ENCODE measurements at places on chromosomes 13 and 19.

- no peak for DNase-seq
Measured at GRCh38 chr13:82330499-82330898, 1551.8 kb downstream of the SLITRK1 start.

GRCh38 chr13:63201493-63201892 is 1785.8 kb upstream of the PCDH20 start:
- DNase-seq = no peak

DNA sequence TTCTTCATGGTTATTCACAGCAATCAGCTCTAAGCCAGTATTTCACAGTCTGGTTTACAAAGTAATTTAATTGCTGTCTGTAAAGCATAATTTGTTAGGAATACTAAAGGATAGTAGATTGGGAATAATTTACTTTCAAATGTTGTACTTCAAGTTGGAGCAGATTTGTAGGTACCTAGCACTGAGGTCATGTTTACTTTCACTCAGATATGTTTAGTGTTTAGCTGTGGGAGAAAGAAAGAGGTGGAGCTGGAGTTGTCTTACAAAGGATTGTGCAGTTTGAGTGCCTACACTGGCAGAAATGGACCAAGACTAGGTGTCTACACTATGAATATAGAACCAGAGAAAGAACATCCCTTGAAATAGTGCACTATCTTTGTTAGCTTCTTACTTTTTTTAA is 464.6 kb downstream of the PCDH9 start:
- no peak for DNase-seq

DNA sequence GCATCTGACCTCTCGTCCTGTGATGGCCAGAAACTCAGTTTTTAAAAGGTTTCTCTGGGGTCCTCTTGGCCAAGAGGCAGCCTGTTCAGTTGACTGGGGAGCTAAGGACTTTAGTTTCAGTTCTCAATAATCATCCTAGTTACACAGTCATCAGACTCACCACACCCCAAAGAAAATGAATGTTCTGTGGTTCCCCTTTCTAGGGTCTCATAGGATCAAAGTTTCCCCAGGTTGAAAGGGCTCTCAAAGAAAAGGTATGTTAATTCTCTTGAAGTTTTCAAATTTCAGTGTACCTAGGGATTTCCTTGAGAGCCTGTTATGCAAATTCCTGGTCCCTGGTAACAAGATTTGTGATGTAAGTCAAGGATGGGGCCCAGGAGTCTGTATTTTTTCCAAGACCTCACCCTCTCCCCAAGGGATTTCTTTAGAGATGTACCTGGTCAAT is 94.9 kb downstream of the FAM216B start:
- no peak for DNase-seq

DNA sequence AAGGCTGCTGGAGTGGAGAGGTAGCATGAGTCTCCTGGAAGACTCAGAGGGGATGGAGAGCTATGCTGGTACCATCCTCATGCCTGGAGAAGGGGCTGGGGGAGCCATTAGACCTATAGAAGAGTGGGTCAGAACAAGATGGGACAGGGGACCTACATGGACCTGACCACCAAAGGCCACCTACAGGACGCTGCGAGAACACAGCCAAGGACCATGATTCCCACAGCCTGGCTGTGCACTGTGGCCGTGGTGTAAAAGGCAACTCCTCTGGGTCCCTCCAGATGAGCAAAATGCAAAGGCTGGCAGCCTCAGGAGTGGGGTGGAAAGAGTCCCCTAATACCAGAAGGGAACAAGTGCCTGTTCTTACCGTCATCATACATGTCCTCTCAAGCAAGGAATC is 216.2 kb downstream of the SLC7A1 start:
- DNase-seq = no peak

DNA sequence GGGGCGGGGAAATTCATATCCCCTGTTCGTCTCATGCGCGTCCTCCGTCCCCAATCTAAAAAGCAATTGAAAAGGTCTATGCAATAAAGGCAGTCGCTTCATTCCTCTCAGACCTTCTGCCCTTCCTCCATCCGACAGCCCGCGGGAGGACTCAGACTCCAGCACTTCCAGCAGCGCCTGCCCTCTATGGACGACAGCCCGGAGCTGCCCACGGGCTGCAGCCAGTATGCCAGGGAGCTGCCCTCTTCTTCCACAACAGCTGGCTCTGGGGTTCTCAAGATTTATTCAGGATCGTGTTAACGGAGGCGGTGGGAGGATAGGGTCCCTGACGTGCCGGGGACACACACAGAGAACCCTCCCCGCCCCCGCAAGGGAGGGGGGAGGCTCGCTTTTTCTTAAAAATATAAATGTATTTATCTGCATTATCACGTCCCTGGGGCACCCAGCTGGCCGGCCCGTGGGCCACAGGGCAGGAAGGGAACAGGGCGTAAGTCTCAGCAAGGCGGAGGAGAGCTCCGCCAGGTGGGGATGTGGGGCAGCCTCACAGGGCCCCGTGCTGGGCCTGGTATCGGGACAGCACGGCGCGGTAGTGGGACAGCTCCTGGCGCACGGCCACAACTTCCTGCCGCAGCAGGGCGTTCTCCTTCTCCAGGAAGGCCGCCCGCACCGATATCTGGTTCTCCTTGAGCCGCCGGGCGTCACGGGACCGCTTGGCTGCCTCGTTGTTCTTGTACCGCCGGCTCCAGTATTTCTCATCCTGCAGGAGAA is 6.7 kb downstream of the DBP start:
- DNase-seq = peak; percentile 35

DNA sequence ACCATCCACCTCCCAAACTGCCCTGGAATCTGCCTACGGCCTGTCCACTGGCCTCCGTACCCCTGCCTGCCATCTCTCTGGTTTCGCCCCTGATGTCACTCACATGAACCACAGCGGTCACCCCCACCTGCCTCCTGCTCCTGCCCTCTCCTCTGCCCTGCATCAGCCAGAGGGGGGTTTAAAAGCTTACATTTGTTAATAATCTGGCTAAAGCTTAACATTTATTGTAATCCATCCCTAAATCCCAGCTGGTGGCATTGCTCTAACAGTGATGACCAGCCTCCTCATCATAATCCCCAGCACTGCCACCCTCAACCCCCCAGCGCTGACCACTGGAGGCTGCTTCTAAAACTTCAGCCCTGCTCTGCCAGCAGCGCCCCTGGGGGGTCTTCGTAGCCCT is 38.9 kb downstream of the DNM2 start:
- DNase-seq = no peak

DNA sequence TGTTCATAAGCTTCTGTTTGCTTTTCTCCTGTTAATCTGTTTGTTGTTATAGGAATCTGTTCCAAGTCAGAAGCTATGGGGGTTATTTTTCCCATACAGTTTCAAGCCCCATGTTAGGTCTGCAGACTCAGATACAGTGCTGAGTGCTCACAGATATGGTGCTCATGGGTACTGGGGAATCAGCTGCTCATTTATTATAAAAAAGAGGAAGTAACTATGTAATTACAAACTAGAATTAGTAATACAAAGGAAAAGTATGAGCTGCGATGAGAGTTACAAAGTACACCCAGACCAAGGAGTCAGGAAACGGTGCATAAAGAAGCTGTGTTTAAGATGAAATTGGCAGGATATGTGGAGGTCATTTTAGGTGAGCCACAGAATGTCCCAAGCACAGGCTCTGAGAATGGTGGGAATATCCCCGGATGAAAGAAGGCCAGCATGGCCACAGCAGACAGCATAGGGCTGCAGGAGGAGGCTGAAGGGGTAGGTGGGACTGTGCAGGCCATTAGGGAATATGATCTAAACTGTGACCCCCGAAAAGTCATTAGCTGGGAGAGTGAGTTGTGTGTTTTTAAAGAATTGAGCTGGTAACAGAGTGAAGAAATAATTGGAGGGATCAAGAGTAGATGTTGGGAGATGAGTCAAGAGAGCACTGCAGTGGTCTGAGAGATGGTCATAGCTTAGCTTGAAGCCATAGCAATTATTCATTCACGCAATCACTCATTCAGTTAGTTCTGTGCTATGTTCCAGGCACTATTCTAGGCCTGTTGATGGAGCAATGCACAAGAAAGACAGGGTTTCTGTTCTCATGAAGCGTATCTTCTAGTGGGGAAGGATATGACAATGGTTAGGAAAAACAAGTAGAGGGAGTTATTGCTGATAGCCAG is 177.4 kb upstream of the UBL3 start:
- no peak for DNase-seq

GRCh38 chr19:3343619-3344502 is 22.5 kb upstream of the NFIC start:
- peak; percentile 39 for DNase-seq

DNA sequence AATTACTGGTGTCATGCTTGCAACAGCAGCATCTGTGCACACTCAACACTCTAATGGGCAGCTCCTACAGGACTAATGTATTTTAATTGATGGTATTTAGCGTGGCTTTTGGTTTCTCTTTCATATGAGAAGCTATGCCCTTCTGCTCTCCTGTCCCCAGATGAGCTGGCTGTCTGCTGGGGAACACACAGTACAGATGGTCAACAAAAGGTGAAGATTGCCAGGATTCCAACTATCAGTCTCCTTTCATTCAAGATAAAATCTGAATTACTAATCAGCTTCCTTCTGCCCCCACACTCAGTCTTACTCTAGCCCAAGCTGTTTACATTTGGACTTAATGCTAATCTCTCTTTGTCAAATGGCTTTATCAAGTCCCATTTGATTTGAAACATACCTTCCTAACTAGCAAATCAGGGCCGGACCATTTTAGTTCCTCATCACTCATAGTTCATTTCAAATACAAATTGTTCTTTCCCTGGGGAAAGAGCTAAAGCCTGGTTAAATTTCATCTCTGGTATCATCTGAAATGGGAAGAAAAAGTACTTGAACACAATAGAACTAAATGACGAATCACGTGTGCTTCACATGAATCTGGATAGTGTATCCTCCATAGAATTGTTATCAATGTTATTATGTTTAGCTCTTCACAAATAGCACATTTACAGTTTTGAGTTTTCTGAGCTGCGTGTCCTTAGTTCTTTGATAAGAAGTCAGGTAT is 988.0 kb downstream of the PCDH17 start:
- no peak for DNase-seq

GRCh38 chr13:51759240-51759639 is 44.7 kb downstream of the DHRS12 start:
- no peak for DNase-seq

- DNase-seq = no peak
Measured at GRCh38 chr13:80054806-80055205, 286.1 kb downstream of the SPRY2 start.

DNA sequence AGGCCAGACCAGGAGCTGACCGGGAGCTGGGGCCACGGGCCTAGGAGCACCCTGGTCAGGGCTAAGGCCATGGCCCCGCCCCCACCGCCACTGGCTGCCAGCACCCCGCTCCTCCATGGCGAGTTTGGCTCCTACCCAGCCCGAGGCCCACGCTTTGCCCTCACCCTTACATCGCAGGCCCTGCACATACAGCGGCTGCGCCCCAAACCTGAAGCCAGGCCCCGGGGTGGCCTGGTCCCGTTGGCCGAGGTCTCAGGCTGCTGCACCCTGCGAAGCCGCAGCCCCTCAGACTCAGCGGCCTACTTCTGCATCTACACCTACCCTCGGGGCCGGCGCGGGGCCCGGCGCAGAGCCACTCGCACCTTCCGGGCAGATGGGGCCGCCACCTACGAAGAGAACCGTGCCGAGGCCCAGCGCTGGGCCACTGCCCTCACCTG is 6.6 kb downstream of the SPHK2 start:
- DNase-seq = no peak

GRCh38 chr19:52492994-52493470 is 34.4 kb upstream of the ZNF808 start:
- DNase-seq = no peak

- DNase-seq = no peak
Measured at GRCh38 chr19:50702158-50702870, 17.3 kb downstream of the SHANK1 start.

DNA sequence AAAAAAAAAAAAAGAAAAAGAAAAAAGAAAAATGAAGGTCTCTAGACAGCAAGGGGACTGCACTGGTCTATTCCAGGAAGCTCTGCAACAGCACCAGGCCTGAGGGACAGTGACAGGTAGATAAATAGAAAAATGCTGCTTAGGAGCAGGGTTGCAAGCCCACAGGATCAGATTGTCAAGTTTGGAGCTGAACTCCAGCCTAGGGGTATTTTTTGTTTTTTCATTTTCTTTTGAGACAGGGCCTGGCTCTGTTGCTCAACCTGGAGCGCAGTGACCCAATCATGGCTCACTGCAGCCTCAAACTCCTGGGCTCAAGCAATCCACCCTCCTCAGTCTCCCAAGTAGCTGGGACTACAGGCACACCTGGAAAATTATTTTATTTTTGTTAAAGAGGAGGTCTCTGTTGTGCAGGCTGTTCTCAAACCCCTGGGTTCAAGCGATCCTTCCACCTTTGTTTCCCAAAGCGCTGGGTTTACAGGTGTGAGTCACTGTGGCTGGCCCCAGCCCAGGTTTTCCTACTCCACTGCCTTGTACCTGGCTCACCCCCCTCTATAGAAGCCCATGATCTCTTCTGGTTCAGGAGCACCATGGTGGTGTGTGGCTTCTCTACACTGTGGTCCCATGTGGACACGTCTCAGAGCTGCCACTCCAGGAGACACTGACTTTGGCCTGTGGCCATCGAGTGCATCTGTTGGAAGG is 23.9 kb downstream of the POP4 start:
- DNase-seq = no peak

DNA sequence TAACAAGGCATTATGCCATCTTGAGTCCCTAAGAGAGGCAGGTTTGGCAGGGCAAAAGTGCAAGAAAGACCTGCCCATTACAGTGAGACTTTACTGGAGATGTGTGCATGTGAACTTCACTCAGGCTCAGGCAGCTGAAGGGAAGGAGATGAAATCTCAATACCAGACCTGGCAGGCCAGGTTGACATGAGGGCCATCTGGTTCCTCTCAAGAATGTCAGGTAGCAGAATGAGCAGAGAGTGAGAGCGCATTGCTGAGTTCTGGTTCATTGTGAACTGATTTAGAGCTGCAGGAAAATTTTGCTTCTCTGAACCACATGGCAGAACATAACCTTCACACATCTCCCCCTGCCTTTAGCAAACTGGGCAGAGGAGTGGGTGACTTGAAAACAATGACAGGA is 406.3 kb downstream of the GPC5 start:
- no peak for DNase-seq

DNA sequence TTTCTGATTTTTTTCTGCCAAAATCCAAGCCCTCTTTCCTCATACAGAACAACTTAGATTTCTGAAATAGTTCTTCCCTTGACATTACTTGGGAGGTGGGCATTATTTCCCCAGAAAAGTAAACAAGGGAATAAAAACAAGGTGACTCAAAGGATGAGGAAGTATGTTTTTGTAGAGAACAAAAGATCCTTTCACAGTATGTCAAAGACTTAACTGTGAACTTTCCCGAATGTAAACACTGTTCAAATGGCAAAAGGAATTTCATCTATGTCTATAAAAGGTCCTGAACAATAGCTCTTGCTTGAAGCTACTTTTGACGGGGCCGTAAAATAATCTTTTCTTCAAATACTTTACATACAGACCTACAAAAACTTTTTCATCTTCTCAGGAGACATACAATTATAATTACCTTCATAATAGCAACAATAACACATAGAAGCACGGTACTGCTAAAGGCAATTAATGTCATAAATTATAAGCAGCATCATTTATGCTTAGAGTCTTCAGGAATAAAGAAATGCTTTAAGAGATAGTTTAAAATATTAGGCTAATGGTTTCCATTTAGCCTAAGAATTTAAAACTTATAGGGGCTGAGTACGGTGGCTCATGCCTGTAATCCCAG is 191.1 kb downstream of the RGCC start:
- no peak for DNase-seq
